ENCODE measurements at places on chromosomes 11 and 22.
A peak's percentile ranks its signal among the peaks of the same experiment; 100 is the strongest.

GRCh38 chr22:50084614-50085021, 608 bp downstream of the MLC1 start:
- no peak for DNase-seq

- DNase-seq, result no peak
Observed at GRCh38 chr11:269146-269890, 8.9 kb upstream of the NLRP6 start.

GRCh38 chr22:50576070-50576469, 2.2 kb downstream of the CPT1B start:
- no peak for DNase-seq

DNA sequence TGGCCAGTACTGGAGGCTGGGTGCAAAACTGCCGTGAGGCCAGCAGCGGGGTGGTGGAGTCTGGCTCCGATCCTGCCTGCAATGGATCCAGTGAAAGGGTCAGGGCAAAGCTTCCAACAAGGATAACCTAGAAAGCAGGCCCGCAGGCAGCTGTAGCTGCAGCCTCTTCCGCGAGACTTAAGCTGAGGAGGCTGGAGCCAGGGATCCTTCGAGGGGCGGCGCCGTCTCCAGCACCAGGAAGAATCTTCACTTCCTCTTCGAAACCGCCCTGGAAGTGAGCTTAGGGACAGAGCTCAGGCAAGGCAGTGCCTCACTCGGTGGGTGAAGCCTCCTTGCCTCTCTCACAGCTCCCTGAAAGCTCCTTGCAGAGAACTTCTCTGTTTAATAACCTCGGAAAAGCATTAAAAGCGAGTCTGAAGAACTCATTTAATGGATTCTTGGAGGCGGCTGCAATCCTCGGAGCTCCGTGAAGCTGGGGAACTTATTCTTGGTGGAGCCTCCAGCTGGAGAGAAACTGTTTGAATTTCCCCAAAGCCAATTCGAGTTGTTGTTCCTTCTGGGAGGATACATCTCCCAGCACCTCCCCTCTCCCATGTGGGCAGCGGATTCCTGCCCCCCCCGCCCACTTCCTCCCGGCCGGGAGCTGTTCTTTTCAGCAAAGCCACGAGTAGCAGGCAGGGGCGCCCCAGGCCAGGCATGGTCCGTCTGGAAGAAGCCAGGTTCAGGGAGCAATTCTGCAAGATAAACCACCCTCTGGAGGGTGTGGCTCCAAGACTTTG, 169.9 kb downstream of the CTTN start:
- no peak for DNase-seq

- DNase-seq, result no peak
Observed at GRCh38 chr22:21944871-21945270, 7.8 kb downstream of the PPM1F start.

- no peak for DNase-seq
Observed at GRCh38 chr11:44568658-44569473, 3.4 kb downstream of the CD82 start.

DNA sequence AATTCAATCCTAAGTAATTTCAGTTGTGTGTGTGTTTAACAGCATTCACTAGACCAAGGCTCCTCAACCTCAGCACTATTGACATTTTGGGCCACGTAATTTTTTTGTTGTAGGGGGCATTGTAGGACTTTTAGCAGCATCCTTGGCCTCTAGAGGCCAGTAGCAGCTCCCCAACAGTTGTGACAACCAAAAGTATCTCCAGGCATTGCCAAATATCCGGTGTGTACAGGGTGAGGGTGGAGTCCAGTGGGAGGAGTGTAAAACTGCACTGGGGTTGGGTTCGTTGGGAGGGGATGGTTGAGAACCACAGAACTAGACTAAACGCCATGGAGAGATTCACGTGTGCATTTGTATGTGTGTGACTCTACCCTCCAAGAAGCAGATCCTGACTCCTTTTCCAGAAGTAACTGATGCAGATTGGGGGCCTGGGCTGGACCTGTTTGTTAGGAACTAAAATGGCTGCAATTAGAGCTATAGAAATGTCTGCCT, 5.9 kb upstream of the PHF21A start:
- DNase-seq, result no peak

DNA sequence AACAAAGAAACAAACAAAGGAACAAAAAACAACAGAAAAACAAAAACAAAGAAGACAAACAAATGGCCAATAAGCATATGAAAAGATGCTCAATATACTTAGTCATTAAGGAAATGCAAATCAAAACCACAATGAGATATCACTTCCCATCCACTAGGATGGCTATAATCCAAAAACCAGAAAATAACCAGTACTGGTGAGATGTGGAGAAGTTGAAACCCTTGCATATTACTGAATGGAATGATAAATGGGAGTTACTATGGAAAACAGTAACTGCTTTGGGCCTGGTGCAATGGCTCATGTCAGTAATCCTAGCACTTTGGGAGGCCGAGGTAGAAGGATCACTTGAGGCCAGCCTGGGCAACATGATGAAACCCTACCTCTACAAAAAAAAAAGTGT, 44.9 kb upstream of the RBFOX2 start:
- DNase-seq, result no peak

GRCh38 chr22:23197836-23198235, 17.5 kb downstream of the BCR start:
- no peak for DNase-seq

GRCh38 chr22:24207264-24208011, 26.2 kb downstream of the SUSD2 start:
- DNase-seq, result no peak

DNA sequence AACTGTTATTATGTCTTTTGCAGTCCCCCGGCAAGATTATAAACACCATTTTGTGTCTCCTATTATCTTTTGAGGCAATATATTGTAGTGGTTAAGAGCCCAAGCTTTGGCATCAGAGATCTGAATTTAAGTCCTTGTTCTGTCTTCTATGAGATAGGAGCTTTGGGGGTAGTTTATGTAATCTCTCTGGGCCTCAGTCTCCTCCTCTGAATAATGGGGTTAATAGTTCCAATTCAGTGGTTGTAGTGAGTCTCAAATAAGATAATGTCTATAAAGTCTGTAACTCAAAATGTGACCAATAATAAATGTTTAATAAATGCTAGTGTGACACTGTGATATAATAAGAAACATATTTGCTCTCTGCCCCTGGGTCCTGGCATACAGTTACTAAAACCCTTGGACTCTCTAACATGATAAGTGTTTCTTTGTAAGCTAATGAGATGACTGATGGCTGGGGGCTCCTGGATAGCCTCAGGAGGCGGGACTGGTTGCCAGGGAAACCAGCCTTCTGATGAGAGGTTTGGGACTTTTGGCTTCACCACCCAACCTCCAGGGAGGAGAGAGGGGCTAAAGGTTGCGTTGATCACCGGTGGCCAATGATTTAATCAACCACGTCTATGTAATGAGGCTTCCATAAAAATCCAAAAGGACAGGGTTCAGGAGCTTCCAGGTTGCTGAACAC, 183.4 kb upstream of the MTMR2 start:
- DNase-seq, result no peak

- no peak for DNase-seq
Observed at GRCh38 chr11:131579932-131580387, 209.5 kb downstream of the NTM start.

DNA sequence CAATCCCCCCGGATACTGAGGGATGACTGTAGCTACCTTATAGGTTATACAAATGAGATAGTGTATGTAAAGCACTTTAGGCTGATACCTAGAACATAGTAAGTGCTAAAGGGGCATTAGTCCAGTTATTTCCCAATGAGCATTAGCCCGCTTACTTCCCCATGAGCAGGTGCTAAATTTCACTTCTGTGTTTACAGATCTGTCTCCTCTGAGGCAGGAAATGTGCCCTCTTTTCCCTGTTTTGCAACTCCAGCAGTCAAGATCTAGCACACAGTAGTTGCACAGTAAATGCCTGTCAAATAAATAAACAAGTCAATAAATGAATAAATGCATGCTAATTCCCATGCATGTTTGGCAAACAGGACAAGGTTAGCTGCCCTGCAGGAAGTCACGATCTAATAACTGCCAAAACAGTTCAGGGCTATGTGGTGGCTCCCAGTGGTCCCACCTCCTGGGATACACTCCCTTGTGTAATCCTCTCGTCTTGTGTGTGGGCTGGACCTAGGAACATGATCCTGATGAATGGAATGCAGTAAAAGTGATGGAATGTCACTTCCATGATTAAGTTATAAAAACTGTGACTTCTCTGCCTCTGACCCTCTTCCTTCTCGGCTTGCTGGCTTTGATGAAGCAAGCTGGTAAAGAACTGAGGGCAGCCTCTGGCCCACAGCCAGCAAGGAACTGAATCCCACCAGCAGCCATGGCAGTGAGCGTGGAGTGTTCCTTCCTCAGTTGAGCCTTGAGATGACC, 459.0 kb downstream of the SOX6 start:
- DNase-seq, result no peak

- DNase-seq, result no peak
Observed at GRCh38 chr11:119706029-119706428, 23.0 kb downstream of the NECTIN1 start.

- DNase-seq, result no peak
Observed at GRCh38 chr11:75350743-75351540, 519 bp downstream of the ARRB1 start.

- no peak for DNase-seq
Observed at GRCh38 chr11:1762537-1763302, 1.0 kb downstream of the CTSD start.

- DNase-seq, result peak; percentile 23
Observed at GRCh38 chr11:19864141-19865140, 151.8 kb downstream of the NAV2 start.

GRCh38 chr11:44127130-44127529, 31.7 kb downstream of the EXT2 start:
- DNase-seq, result no peak

DNA sequence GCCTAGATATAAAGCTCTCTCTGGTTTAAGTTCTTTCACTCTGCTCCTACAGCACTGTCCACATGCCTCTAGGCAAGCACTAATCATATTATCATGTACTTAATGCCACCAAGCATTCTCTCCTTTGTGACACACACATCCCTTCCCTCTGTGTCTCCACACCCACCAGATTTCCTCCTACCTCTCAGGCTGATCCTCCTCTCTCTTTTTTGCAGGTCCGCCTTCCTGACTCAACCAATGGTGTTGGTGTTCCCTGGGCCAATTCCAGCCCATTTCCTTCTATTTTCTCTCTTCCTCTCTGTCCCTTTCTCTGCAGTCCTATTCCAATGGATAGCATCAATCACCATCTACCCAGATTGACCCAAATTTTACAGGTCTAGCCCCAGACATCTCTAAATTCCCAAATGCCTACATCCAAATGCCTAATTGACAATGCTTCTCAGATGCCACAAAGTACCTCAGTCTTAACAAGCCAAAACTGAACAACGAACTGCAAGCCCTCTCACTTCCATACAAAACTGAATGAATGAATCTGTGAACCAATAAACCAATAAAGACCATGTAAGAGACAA, 504 bp upstream of the ZNF215 start:
- DNase-seq, result no peak

DNA sequence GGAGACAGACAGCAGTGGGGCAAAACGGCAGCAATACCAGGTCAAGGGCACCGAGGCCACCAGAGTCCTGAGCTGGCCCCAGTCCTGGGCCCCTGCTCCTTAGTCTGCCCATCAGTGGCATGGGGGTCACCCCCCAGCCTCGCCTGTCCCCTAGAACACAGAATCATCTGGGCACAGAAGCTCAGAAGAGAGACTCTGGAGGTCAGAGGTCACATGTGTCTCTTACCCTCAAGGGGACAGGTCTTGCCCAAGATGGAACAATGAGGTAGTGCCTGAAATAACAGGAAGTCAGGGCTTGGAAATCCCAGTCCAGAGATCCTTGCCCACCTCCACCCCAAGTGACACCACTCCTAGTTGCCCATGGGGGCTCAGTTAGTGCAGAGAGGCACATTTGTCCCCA, 20.6 kb downstream of the PDE2A start:
- no peak for DNase-seq

DNA sequence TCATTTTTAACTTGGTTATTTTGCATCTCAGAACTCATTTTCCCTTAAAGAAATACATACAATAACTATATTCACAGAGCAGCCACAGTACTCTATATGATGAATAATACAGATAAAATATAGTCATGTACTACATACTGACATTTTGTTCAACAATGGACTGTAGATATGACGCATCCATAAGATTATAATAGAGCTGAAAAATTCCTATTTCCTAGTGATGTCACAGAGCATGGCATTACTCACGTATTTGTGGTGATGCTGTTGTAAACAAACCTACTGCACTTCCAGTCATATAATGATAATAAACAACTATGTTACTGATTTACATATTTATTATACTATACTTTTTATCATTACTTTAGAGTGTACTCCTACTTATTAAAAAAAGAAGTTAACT, 38.7 kb downstream of the NARS2 start:
- DNase-seq, result no peak
